ENCODE measurements at places on chromosomes 4 and X.

DNA sequence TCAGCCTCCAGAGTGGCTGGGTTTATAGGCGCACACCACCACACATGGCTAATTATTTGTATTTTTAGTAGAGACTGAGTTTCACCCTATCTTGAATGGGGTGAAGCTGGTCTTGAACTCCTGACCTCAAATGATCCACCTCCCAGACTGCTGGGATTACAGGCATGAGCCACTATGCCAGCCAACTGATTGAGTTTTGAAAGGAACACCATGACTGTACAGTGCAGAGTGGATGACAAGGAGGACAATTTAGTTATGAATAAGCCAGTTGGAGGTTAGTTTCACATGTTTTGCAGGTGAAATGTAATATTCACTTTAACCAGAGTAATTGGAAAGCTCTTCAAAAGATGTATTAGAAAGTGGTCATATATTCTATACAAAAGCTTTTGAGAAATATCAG is 60.8 kb downstream of the PCDH18 start:
- no peak for DNase-seq

- no peak for DNase-seq
These were observed 59.7 kb upstream of the ZDHHC15 start for GRCh38 chrX:75582511-75582910.

DNA sequence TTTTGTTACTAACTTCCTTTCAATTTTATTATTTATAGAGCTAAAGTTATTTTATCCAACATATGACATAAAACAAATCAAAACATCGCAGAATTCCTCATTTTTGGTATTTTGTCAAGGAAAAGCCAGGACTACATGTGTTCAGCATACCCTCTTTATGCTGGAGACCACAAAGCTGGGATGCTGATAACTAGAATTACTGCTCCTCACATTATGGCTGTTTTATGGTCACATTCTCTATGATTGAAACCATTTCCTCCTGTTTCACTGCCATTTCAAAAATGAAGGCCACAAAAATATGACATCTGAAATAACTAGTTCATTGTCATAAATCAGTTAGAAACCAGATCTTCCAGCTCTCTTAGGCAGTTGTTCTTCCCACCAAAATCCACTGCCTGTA is 41.7 kb downstream of the KLHL34 start:
- no peak for DNase-seq

GRCh38 chrX:9775930-9776329 is 10.3 kb upstream of the GPR143 start:
- no peak for DNase-seq

DNA sequence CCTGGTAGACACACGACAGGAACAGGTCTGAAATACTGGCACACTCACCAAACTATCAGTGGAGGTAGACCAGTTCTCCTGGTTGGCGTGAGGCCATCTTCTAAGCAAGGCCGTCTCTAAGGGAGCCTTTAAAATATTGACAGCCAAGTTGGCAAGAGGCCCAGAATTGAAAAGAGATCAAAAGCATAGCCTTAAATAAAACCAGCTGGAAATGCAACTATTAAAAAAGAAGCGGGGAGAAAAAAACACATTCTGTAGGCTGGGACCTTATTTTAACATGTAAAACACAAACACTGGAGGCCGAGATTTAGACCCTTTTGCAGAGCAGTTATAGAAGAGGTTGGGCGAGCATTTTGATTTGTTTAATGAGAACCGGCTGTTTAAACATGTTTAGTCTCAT is 233.0 kb upstream of the CLNK start:
- no peak for DNase-seq

DNA sequence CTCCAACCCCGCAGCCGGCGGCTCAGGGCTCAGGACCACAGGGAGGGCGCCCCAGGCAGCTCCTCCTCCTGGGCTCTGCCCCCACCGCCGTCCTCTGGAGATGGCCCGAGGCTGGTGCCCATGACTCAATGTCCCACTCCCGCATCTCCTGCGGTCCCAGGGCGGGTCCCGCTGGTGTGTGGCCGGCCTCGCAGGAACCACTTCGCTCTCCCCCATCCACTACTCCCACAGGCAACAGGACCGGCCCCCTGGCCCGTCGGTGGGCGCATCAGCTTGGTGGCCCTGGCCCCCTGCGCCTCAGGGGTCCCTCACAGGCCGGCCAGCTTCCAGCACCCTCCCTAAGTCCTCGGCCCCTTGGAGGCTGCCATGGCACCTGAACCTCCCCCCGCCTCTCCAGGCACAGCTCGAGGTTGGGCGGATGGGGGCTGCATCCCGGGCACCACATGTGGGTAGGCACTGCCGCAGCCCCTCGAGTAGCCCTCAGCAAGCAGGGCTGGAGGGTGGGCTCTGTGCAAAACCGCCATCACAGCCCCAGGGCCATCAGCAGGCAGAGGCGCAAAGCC is 22.8 kb upstream of the SPON2 start:
- no peak for DNase-seq

DNA sequence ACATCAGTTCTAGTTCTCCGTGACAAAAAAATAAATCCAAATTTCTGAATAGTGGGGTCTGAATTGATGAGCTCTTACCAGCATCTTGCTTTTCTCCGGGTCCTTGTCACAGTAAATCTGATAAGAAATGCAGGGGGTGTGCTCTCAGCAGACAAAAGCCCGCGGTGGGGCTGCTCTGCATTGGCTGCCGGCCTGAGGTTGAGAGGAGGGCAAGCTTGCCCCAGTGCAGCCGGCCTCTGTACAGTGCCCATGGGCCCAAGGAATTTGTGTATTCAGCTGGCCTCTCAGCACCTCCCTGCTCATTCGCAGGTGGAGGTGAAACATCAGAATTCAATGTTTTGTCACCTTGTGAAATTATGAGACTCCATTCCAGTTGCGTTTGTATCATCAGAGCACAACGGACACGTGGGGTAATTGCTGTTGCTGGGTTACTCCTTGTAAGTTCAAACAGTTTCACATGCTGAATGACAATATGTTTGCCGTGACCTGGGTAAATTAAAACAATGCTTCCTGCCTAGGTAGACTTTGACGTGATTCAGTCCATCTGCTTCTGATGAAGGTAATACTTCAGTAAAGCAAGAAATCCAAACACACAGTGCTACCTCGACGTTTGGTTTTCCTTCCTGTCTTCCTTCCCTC is 596.4 kb downstream of the MID1IP1 start:
- DNase-seq: no peak

DNA sequence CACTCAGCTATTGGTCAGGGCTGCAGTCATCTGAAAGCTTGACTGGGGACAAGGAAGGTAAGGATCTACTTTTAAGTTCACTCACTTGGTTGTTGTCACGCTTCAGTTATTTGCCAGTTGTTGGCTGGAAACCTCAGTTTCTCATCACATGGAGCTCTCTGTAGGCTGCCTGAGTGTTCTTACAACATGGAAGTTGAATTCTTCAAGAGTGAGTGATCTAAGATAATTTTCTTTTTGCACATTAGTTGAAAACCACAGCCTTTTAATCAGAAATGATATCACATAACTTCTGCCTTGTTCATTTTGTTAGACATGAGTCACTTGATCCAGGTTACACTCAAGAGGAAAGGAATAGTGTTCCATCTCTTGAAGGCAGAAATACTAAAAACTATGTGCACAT is 552.7 kb downstream of the RAPGEF2 start:
- DNase-seq: no peak

DNA sequence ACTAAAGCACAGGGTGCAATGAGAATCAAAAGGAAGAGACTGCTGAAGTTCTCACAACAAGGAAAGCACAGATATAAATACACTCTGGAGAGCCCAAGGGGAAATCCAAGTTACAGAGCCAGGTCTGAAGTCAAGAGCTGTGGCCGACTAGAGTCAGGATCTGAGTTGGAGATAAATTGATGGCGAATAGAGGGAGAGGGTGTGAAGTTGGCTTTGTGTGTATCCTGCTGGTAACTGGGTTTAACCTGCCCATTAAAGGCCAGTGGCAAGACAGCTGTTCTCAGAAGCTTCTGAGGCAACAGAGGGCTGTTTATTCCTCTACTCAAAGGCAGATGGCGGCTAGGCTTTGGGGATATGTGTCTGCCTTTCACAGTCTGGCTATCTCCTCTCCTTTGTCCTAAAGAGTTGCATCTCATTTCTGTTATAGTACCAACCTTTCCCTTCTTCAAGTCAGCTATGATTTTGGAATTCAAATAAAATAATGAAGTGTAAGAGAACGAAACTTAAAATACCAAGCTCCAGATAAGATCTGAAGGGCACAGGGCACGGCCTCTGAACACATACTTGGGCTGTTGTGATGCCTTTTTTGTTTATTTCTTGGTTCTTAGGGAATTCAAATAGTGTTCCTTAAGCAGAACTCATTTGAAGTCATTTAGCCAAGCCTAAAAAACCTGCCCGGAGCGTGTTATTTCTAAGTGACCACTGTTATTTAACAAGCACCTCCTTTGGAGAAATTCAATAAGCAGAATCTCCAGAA is 142.1 kb downstream of the APBB2 start:
- no peak for DNase-seq

- DNase-seq: no peak
These were observed 111.7 kb upstream of the HPF1 start for GRCh38 chr4:169869490-169869889.

DNA sequence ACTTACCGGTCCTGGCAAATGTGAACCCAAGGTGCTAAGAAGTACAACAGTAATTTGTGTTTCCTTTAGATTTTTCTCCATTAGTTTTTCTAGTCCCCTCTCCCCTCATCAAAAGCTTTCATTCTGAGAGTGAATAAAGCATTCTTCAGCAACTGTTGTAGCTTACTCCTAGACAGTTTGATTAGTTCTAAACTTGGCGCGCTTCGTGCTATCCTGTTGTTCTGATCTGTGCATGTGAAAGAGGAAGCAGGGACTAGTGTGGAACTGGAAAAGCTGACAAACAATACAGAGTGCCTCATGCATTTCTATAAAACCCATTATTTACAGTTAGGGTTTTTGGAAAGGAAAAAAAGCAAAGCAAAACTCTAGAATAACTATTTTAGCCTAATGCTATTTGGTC is 556.9 kb upstream of the SLIT2 start:
- DNase-seq: no peak

GRCh38 chrX:153306527-153307115 is 14.9 kb downstream of the PNMA6F start:
- no peak for DNase-seq

- DNase-seq: no peak
These were observed 212.8 kb downstream of the MAB21L2 start for GRCh38 chr4:150794706-150795105.

GRCh38 chr4:61380865-61381264 is 180.7 kb downstream of the ADGRL3 start:
- DNase-seq: no peak

DNA sequence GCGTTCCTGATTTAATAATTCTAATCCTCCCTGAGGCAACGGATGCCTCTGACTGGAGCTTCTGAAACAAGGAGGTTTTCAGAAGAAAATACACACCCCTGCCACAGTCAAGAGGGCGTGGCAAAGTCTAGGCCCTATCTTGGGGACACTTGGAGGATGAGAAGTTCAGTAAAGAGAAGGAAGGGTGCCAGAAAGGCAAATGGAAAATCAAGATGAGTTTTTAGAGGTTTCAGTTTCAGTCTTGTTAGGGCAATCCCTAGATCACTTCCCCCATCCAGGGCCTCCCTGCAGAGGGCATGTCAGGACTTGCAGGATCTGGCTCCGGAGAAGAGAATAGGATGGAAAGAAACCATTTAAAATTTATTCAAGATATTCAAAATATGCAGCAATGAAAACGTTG is 28.5 kb upstream of the FGF2 start:
- DNase-seq: peak; percentile 13

- DNase-seq: no peak
These were observed 2.3 kb downstream of the NOCT start for GRCh38 chr4:139017861-139018260.

- no peak for DNase-seq
These were observed 60.5 kb upstream of the TRIM2 start for GRCh38 chr4:153143527-153144348.

GRCh38 chr4:3409571-3410091 is 32.1 kb upstream of the HGFAC start:
- no peak for DNase-seq

- no peak for DNase-seq
These were observed 18.7 kb downstream of the CORIN start for GRCh38 chr4:47819178-47819577.

GRCh38 chrX:71953391-71953790 is 42.7 kb downstream of the NHSL2 start:
- DNase-seq: no peak

DNA sequence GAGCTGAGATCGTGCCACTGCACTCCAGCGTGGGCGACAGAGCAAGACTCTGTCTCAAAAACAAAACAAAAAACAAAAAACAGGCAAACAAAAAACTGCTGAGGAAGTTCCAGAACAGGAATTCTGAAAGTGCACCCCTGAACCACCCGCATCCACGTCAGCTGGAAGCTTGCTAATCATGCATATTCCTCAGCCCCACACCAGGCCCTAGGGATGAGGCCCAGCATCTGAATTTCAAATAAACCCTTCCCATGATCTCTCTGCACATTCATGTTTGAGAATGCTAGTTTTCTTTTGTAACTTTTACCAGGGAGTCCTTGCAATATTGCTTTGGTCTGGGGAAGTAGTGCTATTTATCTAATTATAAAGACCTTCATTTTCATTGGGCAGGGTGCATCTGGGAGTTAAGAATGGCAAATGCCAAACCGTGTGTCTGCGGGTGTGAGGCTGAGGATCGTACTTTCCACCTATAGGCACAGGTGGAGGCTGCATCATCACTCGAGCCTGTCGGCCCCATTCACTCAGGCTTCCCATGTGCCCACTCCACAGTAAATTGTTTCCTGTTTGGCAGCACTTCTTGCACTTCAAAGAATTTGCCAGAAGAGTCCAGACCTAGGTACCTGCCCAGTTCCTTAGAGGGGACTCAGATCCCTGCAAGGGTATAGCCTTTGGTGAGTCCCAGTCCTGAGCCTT is 23.6 kb downstream of the CCKAR start:
- DNase-seq: no peak

DNA sequence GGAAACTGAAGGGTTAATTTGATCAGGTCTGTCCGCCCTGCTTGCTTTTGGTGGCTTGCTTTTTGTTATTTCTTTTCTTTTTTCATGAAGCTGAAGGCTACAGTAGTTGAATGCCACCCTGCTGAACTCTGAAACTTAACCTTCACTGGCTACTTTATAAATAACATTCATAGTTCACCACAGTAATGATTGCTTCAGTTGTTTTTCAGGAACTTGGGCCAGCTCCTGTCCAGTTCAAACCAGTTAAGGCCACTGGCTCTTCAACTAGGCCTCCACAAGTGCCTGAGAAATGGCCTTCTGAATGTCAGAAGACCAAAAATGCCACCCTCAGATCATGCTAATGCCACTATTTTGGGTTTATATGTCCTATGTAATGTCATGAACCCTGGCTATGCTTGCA is 7.7 kb upstream of the ASB9 start:
- DNase-seq: peak; percentile 2
